Iris pigment epithelial cell (primary cell): ENCODE measurements at places on chromosomes 12 and 14.

DNA sequence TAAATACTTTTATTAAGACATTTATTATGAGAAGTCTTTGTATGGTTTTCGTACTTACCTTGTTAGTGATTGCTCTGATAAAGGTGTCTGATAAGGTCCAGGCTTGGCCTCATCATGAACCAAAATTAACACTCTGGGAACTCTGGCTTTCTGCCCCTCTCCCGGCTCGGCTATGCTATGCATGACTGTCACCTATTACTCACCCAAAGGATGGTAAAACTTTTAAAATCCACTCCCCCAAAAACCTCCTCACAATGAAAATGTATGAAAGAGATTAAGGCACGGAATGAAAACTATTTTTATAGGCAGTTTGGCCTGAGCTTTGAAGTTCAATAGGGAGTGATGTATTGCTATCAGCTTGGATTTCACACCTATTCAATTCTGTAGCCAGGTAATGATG is 217.3 kb upstream of the TBX3 start:
- DNase-seq = no peak

GRCh38 chr14:21711360-21711961 is 37.8 kb upstream of the OR4E1 start:
- peak; percentile 69 for DNase-seq

- peak; percentile 59 for DNase-seq
Observed at GRCh38 chr12:6872073-6873048, 742 bp downstream of the SPSB2 start.

DNA sequence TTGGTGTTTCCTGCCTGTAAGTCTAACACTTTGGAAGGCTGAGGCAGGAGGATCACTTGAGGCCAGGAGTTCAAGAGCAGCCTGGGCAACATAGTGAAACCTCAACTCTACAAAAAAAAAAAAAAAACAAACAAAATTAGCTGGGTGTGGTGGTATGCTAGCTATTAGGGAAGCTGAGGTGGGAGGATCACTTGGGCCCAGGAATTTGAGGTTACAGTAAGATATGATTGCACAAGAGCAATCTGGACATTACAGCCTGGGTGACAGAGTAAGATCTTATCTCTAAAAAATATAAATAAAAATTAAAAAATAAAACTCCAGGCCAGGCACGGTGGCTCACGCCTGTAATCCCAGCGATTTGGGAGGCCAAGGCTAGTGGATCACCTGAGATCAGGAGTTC is 39.8 kb upstream of the CMKLR1 start:
- DNase-seq = no peak

- DNase-seq = no peak
Observed at GRCh38 chr12:32395026-32395425, 4.3 kb upstream of the FGD4 start.

- DNase-seq = no peak
Observed at GRCh38 chr14:70896981-70897380, 10.3 kb upstream of the PCNX1 start.

GRCh38 chr12:24615967-24616411 is 332.9 kb downstream of the BCAT1 start:
- peak; percentile 87 for DNase-seq

GRCh38 chr14:93059917-93060545 is 55.7 kb downstream of the ITPK1 start:
- DNase-seq = no peak
